Esophagus muscularis mucosa (tissue), 4 donors: ENCODE measurements at places on chromosomes 12 and 14.

- H3K27ac ChIP-seq, result no peak overlapping the region
- peaks cover 35% of the 10 kb centered on the region for H3K27me3 ChIP-seq
- peaks cover 13% of the 10 kb centered on the region for H3K4me1 ChIP-seq
- no peaks in the 10 kb centered on the region for H3K36me3 ChIP-seq
- peak overlapping the region; percentile 69 for H3K4me3 ChIP-seq
Observed at GRCh38 chr14:64880221-64881121, 764 bp upstream of the SPTB start.

GRCh38 chr12:10716277-10716676, 6.8 kb downstream of the YBX3 start:
- peak overlapping the region; percentile 9 for H3K4me3 ChIP-seq
- peaks cover 34% of the 10 kb centered on the region for H3K36me3 ChIP-seq
- no peak for DNase-seq
- no peaks in the 10 kb centered on the region for H3K27me3 ChIP-seq

GRCh38 chr14:24612196-24612595, 2.7 kb upstream of the GZMH start:
- no peak overlapping the region for H3K27ac ChIP-seq
- DNase-seq, result no peak
- H3K36me3 ChIP-seq, result no peaks in the 10 kb centered on the region
- H3K4me3 ChIP-seq, result no peak overlapping the region

- H3K27ac ChIP-seq, result no peak overlapping the region
- no peaks in the 10 kb centered on the region for H3K27me3 ChIP-seq
- H3K4me3 ChIP-seq, result no peak overlapping the region
- H3K36me3 ChIP-seq, result no peaks in the 10 kb centered on the region
- no peaks in the 10 kb centered on the region for H3K4me1 ChIP-seq
Observed at GRCh38 chr14:47485421-47485820, 190.0 kb downstream of the MDGA2 start.

- H3K4me1 ChIP-seq, result no peaks in the 10 kb centered on the region
- no peaks in the 10 kb centered on the region for H3K36me3 ChIP-seq
- DNase-seq, result no peak
- H3K27me3 ChIP-seq, result no peaks in the 10 kb centered on the region
Observed at GRCh38 chr12:46892034-46892705, 66.4 kb upstream of the SLC38A4 start.

- no peaks in the 10 kb centered on the region for H3K36me3 ChIP-seq
- no peak overlapping the region for H3K4me3 ChIP-seq
- no peaks in the 10 kb centered on the region for H3K27me3 ChIP-seq
Observed at GRCh38 chr14:68632054-68632895, 160.6 kb downstream of the ZFP36L1 start.

DNA sequence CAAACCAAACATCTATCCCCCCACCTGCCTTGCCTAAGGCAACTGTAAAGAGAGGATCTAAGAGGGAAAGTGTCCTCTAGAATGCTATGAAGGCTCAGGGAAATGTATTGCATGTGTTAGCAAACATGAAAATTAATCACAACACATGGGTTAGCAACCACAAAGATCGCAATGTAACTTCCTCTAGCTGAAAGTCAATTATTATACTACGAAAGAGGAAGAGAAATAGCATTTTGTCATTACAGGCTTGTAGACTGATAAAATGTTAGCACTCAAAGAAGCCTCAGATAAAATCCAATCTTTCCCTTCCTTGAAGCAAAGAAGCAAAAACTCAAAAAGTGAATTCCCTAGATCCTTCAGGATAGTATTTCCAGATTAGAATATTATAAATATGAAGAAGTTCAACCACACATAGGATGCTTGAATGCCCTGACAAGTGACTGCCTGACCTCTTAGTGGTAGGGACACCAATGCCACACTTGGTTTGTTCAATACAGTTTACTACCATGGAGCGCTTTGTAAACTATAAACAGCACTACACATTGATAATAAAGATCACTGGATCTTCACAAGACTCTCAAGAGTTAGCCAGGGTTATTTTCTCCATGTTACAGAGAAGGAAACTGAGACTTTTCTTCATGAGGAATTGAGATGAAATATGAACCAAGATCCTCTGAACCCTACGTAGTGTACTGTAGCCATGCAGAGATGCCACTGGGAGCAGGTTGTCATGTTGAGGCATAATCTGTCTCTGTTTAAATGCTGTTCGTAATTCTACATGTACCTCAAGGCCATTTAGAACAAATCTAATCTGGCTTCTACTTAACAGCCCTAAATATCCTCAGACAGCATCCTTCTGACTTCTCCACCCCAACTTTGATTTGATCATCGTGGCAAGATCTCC, 100.7 kb downstream of the ITPR2 start:
- H3K27me3 ChIP-seq, result no peaks in the 10 kb centered on the region
- H3K36me3 ChIP-seq, result no peaks in the 10 kb centered on the region
- no peak overlapping the region for H3K4me3 ChIP-seq
- peaks cover 23% of the 10 kb centered on the region for H3K4me1 ChIP-seq
- H3K27ac ChIP-seq, result no peak overlapping the region

DNA sequence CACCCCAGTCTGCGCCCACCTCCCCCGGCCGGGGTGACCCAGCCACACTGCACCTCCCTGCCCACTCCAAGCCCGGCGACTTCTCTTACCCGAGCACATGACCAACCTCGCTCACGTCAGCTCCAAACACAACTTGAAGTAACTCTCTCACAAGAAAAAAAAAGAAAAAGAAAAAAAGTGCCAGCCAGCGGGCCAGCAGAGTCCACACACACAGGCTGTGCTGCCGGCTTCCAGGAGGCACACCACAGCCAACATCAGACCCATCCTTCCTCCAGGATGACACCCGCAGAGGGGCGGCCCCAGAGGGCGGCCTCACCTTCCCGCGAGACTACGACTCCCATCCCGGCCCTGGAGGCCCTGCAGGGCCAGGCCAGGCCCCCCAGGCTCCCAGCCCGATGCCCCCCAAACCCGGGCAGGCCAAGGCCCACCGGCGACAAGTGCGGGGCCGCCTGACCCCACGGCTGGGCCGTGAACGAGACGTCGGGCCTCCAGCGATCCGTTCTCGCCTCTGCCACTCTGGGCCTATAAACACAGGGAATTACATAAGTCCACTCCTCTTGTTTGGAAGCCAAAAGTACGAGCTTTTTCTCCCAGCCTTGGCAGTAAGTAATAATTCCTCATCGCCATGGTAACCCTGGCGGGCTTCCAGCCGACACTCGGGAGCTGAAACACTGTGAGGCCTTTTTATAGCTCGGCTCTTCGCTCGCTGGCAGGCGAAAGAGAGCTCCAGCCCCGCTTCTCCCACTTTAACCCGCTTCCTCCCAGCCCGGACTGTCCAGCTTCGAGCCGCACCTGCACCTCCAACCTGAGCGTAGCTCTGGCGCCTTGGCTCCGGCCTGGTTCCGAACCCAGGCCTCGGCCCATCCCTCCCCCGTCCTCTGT, 49.1 kb downstream of the NCOR2 start:
- DNase-seq, result peak; percentile 100
- peak overlapping the region; percentile 96 for H3K27ac ChIP-seq
- H3K36me3 ChIP-seq, result no peaks in the 10 kb centered on the region
- H3K4me1 ChIP-seq, result peaks cover 95% of the 10 kb centered on the region

GRCh38 chr12:105931762-105932570, 206.8 kb downstream of the NUAK1 start:
- H3K27me3 ChIP-seq, result no peaks in the 10 kb centered on the region
- peak; percentile 66 for DNase-seq
- no peaks in the 10 kb centered on the region for H3K36me3 ChIP-seq
- no peak overlapping the region for H3K27ac ChIP-seq
- H3K4me3 ChIP-seq, result no peak overlapping the region

GRCh38 chr14:53630336-53630735, 326.3 kb downstream of the BMP4 start:
- no peaks in the 10 kb centered on the region for H3K27me3 ChIP-seq
- H3K36me3 ChIP-seq, result no peaks in the 10 kb centered on the region
- no peak for DNase-seq

DNA sequence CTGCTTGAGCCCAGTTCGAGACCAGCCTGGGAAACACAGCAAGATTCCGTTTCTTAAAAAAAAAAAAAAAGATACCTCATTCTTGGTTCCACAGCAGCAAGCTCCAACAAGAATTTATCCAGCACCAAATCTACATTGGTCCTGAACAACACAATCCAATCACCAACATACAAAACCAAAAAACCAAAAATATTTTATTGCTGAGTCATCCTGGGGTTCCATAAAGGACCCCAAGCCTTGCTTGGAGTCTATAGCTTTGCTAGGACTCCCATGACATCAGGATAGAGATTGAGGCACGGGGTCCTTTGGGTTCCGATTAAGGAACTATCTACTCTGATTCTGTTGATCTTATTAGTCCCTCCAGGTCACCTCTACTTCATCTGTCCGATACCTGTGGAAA, 7.7 kb downstream of the OSGEP start:
- H3K27me3 ChIP-seq, result no peaks in the 10 kb centered on the region
- no peak overlapping the region for H3K27ac ChIP-seq

GRCh38 chr12:80291108-80291754, 152.8 kb upstream of the PTPRQ start:
- no peaks in the 10 kb centered on the region for H3K36me3 ChIP-seq
- no peak for DNase-seq
- H3K27ac ChIP-seq, result no peak overlapping the region
- H3K4me1 ChIP-seq, result no peaks in the 10 kb centered on the region
- H3K27me3 ChIP-seq, result no peaks in the 10 kb centered on the region
- H3K4me3 ChIP-seq, result no peak overlapping the region

DNA sequence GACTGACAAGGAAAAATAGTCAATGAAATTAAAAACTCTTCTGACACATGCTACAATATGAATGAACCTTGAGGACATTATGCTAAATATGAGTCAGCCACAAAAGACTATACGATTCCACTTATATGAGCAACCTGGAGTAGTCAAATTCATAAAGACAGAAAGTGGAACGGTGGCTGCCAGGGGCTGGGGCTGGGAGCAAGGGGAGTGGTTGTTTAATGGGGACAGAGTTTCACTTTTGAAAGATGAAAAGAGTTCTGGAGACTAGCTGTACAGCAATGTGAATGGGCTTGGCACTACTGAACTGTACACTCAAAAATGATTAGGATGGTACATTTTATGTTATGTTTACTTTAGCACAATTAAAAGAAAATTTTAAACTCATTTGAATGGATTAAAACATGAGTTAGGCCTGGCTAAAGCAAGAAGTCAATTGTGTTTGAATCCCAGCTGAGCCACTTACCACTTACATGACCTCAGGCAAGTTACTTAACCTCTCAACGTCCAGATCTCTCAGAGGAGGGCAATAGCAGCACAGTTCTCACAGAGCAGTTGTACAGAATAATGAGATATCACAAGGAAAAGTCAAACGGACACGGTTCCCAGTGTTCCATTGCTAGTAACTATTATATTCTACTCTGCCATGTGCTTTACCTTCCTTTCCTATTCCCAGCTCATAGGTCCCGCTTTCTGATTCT, 102.5 kb downstream of the SPTSSA start:
- no peak overlapping the region for H3K27ac ChIP-seq
- H3K4me3 ChIP-seq, result no peak overlapping the region
- peaks cover 33% of the 10 kb centered on the region for H3K4me1 ChIP-seq
- no peak for DNase-seq
- no peaks in the 10 kb centered on the region for H3K36me3 ChIP-seq

GRCh38 chr12:114662512-114663177, 21.3 kb downstream of the TBX3 start:
- DNase-seq, result no peak
- no peak overlapping the region for H3K27ac ChIP-seq

- H3K4me1 ChIP-seq, result no peaks in the 10 kb centered on the region
- H3K36me3 ChIP-seq, result no peaks in the 10 kb centered on the region
- H3K4me3 ChIP-seq, result no peak overlapping the region
- H3K27ac ChIP-seq, result no peak overlapping the region
- H3K27me3 ChIP-seq, result no peaks in the 10 kb centered on the region
Observed at GRCh38 chr14:20118795-20119194, 8.3 kb downstream of the OR4K17 start.

- peak; percentile 96 for DNase-seq
- H3K4me3 ChIP-seq, result peak overlapping the region; percentile 80
- H3K36me3 ChIP-seq, result peaks cover 3% of the 10 kb centered on the region
- H3K27me3 ChIP-seq, result no peaks in the 10 kb centered on the region
- peaks cover 66% of the 10 kb centered on the region for H3K4me1 ChIP-seq
Observed at GRCh38 chr12:121579981-121580868, 598 bp downstream of the KDM2B start.

- no peak for DNase-seq
- H3K4me1 ChIP-seq, result peaks cover 39% of the 10 kb centered on the region
- no peaks in the 10 kb centered on the region for H3K36me3 ChIP-seq
- no peak overlapping the region for H3K4me3 ChIP-seq
Observed at GRCh38 chr12:31585271-31585670, 5.7 kb downstream of the DENND5B start.

DNA sequence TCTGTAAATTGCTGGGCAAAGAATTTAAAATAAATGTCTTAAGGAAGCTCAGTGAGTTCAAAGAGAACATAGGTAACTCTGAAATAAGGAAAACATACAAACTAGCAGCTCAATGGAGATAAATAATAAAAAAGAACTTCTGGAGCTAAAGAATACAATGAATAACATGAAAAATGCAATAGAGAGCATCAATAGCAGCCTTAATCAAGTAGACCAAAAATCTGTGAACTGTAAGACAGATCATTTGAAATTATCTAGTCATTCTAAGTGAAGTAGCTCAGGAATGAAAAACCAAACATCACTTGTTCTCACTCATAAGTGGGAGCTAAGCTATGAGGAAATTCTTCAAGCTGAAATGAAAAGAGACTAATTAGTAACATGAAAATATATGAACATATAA, 5.8 kb upstream of the ABCC9 start:
- H3K27me3 ChIP-seq, result no peaks in the 10 kb centered on the region
- no peak for DNase-seq
- H3K4me3 ChIP-seq, result no peak overlapping the region
- no peak overlapping the region for H3K27ac ChIP-seq

- no peak overlapping the region for H3K4me3 ChIP-seq
- no peak overlapping the region for H3K27ac ChIP-seq
- H3K36me3 ChIP-seq, result no peaks in the 10 kb centered on the region
Observed at GRCh38 chr12:103401421-103401820, 94.3 kb downstream of the C12orf42 start.

DNA sequence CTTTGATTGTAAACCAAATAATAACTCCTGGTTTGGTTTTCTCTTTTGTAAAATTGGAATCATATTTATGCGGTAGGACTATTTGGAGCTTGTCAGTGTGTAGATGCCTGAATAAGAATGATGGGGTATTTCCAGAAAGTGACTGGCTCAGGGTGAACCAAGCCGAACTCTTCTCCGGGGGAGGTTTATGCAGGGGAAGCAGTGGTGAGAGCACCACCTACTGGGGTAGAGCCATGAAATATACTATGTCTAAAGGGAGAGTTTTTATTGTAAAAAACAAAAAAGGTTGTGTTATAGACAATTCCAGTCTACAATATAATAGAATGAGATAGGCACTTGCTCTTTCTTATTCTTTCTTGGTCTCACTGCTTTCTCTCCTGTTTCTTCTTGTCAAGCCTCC, 222.9 kb upstream of the SLC16A7 start:
- no peaks in the 10 kb centered on the region for H3K4me1 ChIP-seq
- no peak overlapping the region for H3K27ac ChIP-seq
- no peak overlapping the region for H3K4me3 ChIP-seq
- H3K36me3 ChIP-seq, result no peaks in the 10 kb centered on the region
- H3K27me3 ChIP-seq, result no peaks in the 10 kb centered on the region
